Activated naive CD4-positive, alpha-beta T cell (primary cell): ENCODE measurements at places on chromosomes 5 and 9.

- no peak for DNase-seq
These were observed 313.7 kb upstream of the IRX4 start for GRCh38 chr5:2196416-2196815.

DNA sequence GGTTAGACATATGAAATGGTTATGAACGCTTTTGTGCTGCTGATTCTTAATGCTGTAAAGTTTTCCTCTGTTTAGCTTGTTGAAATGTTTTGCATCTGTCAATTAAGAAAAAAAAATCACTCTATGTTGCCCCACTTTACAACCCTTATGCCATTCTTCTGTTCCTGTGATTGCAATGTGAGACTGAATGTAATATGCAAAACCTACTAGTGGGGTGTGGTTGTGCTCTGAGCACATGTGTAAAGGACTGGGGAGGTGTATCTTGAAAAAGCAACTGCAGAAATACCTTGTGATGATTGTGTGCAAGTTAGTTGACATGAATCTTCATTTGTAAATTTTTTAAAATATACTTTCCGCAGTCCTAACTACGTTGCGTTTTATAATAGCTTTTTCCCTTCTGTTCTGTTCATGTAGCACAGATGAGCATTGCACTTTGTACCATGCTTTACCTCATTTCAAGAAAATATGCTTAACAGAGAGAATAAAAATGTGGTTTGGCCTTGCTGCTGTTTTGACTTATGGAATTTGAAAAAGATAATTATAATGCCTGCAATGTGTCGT is 357.0 kb upstream of the PIK3R1 start:
- DNase-seq = no peak

GRCh38 chr5:10701567-10702039 is 59.4 kb downstream of the DAP start:
- DNase-seq = no peak

- no peak for DNase-seq
These were observed 132.6 kb downstream of the SPOCK1 start for GRCh38 chr5:137366526-137366925.

- no peak for DNase-seq
These were observed 125.0 kb downstream of the EPB41L4A start for GRCh38 chr5:112294126-112294525.

- DNase-seq = no peak
These were observed 33.4 kb upstream of the TTC1 start for GRCh38 chr5:159975462-159976019.

GRCh38 chr9:107363516-107364152 is 80.6 kb downstream of the RAD23B start:
- DNase-seq = no peak
